ENCODE measurements at places on chromosomes 2 and 18.

DNA sequence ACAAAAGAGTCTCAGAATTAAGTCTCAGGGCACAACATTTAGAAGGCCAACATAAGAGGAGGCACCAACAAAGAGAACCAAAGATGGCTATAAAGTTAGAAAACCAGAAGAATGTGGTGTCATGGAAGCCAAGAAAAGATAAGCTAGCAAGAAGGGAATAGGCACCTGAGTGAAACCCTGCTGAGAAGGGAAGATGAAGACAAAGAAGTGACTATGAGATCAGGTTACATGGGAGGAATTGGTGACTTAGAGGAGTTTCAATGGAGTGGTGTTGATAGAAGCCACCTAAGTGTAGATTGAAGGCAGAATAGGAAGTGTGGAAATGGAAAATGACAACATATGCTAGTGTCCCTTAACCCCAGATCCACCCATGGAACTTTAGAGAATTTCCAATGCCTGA is 327.6 kb upstream of the KCNJ3 start:
- DNase-seq = no peak

DNA sequence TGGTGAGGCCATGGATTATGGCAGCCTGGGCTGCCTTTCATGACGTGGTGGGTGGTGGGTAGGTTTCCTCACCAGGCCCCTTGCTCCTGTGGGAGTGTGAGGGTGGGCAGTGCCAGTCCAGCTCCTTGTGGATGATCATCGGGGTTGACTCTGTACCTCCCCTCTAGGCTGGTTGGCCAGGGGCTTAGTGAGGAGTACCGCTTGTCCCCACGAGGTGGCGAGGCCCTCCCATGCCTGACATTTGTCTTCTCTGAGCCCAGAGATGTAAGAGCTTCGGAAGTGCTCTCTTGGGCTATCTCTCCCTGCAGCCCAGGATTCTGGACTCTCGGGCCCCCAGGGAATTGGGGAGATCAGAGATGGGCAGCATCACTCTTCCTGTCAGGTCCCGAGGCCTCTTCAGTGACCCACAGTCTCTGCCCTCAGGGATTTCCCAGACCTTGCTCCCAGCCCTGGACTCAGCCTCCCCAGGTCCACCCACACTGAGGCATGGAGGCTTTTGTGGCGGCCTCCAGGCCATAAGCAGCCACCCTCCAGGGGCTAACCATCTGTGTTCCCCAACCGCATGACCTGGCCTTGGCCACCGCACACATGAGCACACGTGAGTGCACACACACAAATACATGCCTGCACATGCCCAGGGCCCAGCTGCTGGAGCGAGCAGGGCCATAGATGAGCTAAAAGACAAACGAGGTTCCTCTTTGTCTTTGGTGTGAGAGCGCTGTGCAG is 6.5 kb downstream of the SPR start:
- DNase-seq = no peak

DNA sequence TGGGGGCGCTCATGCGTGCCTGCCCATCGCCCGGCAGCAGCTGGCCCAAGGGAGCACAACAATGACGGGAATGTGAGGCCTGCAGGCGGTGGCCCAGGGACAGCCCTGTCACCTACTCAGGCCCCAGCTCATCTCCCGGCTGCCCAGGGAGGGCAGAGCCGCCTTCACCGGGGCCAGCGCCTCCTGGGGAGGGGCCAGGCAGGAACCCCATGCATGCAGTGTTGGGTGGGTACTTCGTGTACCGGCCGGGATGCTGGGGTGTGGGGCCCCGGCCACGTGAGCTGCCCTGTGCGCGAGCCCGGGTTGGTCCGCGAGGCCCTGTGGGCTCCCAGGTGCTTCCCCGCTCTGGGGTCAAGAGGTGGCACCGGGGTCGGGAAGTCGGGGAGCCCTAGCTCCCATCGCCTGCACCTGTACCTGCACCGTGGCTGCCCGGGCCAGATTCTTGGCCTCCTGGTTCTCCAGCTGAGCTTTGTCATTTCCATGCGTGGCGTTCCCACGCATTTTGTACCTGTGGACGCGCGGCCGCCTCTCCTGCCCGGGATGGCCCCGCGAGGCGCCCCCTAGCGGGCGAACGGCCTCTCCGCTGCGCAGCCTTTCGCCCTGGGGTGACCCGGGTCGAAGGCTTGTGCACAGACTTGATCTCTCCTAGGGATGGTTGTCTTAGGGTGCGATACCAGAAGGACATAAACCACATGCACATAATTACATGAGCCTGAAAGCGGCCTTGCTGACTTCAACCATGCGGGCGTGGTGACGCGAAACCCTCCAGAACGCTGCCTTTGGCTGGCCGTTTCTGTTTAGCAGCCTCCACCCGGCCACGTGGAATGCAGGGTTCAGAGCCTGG is 950 bp downstream of the KLHL30 start:
- no peak for DNase-seq

DNA sequence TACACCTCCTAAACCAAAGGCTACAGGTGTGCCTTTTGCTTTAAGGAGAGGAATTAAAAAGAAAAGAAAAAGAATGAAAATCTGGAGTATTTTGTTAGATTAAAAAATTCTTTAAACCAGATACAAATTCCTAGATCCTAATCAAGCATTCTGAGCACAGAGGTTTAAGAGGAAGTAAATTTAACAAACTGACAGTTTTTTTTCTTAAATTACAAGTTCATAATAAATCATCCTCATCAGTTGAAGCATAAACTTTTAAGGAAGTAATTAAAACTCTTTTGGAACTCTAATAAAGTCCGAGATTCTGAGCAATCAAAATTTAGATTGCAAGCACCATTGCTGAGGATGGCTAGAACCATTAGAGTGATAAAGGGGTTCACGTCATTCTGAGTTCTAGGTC is 75.1 kb downstream of the POLE4 start:
- DNase-seq = no peak

DNA sequence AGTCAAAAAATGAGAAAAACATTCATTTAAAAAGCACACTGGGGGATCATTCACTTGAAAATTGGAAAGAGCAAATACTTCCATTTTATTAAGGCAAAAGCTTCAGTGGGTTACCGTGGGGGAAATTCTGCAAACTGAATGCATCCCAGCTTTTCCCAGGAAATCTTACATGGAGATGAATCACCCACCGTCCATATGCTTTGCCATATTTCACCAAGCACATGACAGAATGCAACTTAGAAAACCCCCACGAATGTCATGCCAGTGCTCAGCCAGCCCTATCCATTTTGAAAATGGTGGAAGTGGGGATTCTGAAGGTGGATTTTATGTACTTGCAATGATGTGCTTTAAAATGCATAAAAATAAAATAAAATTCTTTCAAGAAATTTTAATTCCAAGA is 485.5 kb upstream of the ID2 start:
- no peak for DNase-seq

GRCh38 chr2:160353166-160353565 is 140.4 kb downstream of the RBMS1 start:
- no peak for DNase-seq

Data from renal cortex interstitium (tissue), 15 donors.